ENCODE measurements at places on chromosomes 4 and X.

- no peak for DNase-seq
Measured at GRCh38 chr4:118843237-118843636, 7.3 kb upstream of the SEC24D start.

DNA sequence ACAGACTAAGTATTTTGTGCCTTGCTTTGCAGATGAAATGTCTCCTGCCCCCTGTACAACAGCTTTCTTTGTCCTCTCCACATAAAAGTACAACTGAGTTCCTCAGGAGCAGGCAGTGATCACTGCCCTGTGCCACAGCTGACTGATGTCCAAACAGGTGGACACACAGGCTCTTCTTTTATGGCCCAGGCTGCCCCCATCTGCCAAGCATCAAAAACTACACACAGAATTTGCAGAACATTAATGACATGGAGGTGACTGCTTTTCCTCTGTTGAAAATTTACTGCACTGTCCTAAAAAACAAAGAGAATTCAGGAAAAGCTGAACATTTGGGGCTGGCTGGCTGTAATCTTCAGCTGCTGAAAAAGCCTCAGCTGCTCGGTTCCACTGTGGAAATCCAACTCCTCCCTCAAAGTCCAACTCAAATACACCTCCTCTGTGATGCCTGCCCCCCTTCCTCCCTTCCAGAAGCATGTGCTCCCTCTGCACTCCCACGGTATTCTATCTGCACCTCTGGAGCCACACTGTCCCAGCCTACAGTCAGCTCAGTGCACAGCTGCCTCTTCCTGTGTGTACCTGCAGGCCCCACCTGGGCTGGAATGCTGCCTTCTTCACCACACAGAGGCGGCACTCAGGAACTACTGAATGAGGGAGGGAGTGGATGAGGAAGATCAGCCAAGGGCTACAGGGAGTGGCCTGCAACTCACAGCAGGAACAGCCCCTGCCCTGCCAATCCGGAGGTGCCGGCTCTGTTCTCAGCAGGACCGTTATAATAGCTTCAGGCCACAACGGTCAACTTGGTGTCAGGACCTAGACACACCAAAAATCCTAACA lies 10.3 kb downstream of the AFAP1 start:
- DNase-seq, result no peak

DNA sequence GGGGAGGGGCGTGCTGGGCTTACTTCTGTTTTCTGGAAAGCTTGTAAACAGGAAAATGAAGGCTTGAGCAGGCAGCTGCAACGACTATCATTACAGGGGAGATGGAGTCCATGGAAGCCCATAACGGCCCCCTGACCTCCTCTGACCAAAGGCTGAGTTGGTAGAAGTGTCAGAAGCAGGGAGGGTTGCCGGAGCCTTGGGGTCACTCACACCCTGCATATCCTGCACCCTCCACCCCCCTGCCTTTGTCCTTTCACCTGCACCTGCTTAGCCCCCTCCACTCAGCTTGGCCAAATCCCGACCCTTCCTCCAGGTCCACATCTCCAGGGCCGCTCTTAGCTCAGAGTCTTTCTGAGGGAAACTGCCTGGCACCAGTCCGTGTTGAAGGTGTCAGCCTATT lies 12.5 kb upstream of the MSX1 start:
- DNase-seq, result no peak

DNA sequence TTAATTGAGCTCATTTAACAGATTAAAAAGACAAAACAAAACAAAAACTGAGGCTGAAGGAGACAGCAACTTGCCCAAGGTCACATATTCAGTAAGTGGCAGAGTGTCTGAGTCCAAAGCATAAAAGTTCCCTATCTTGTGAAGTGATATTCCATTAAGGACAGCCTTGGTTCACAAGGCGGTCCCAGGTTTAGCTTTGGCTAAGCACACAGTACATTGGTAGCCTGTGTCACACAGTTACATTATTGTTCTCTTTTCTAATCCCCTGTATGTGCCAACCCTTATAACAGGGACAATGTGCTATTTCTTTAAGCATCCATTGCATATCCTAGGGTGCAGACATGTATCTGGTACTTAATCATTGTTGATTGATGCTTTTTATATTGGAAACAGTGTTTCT lies 139.9 kb downstream of the NPNT start:
- no peak for DNase-seq
